Stimulated activated CD4-positive, alpha-beta T cell treated with anti-CD3 and anti-CD28 coated beads, Interleukin-2, amount 100 ng/mL, for 24 hours (primary cell): ENCODE measurements at places on chromosomes 6 and 20.

DNA sequence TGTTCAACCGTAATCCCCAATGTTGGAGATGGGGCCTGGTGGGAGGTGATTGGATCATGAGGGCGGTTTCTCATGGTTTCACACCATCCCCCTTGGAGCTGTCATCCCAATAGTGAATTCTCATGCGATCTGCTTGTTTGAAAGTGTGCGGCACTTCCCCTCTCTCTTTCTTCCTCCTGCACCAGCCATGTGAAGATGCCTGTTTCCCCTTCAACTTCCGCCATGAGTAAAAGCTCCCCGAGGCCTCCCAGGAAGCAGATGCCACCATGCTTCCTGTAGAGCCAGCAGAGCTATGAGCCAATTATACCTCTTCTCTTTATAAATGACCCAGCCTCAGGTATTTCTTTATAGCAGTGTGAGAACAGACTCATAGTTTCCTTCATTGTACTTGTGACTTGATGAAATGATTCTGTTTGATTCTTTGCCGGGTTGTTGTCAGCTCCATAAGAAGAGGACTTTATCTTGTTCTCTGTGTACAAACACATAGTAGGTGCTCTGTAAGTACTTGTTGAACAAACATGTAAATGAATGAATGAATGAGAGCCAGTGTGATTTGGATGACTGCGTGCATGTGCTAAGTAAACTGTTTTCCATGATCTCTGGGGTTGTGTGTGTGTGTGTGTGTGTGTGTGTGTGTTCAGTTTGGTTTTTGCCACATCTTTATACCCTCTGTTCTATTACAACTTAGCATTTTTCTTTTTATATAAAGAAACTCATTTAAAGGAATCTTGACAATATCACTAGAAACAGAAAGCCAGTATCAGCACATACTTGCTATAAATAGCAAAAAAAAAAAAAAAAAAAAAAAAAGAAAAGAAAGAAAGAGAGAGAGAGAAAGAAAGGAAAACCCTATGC lies 22.5 kb upstream of the PTGIS start:
- DNase-seq = no peak

DNA sequence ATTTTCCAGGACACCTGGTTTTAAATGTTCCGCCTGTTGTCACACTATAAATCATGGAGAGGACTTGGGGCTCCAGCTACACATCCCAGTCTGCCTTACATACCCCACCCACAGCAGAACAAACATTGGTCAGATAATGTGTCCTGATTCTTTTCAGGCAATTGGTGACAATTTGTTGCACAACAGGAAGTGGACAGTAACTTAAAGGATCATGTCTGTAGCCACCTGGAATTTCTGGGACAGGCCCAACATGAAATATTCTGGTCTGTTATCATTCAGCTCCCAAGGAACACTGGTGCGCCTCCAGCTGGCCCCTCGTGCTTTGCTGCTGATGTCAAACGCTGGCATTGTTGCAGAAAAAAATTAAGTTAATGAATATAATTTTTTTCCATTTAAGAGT lies 117.2 kb downstream of the SOBP start:
- DNase-seq = no peak

- peak; percentile 55 for DNase-seq
These were observed 585 bp downstream of the PIM1 start for GRCh38 chr6:37170273-37171200.

GRCh38 chr6:101395345-101395744 lies 1.8 kb downstream of the GRIK2 start:
- DNase-seq = no peak

DNA sequence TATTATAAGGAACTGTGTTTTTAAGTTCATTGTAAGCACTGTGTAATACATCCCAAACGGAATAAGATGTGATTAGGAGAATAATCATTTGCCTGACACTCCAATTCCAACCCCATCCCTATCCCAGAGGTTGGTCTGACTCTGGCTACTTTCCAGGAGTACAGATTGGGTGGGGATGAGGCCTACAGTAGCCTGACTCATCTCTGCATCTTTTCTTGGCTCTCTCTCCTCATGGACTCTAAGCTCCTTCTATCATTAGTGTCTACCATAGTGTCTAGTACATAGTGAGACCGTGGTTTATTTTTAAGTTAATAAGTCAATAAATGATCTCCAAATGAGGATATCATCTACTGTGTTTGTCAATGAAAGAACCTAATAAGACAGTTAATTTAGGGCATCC lies 92.2 kb upstream of the CNKSR3 start:
- no peak for DNase-seq

DNA sequence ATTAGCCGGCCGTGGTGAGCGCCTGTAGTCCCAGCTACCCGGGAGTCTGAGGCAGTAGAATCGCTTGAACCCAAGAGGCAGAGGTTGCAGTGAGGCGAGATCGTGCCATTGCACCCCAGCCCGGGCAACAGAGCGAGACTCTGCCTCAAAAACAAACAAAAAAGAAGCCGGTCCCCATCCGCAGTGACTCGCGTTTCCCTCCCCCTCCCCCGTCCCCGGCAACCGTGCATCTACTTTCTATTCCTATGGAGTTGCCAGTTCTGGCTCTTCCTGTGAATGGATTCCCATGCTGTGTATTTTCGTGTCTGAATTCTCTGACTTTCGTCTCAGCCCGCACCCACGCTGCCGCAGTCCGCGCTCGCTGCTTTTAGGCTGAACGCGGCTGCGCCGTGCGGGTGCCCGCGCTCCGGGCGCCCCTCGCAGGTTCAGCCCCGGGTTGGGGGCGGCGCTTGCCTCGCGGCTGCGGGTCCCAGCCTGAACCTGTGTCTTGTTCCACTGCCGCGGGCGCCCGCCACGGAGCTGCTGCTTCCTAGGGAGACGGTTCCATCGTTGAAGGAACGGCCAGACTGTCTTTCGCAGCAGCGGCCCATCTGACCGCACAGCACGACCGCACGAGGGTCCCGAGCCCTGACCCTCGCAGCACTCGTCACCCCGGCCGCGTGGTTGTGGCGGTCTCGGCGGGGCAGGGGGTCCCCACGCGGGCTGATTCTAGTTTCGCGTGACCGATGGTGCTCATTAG lies 1.1 kb upstream of the MRGBP start:
- peak; percentile 80 for DNase-seq

GRCh38 chr6:17013701-17014100 lies 88.1 kb upstream of the STMND1 start:
- DNase-seq = no peak

- no peak for DNase-seq
These were observed 33.6 kb downstream of the FAM209B start for GRCh38 chr20:56566621-56567020.

- no peak for DNase-seq
These were observed 45.9 kb upstream of the FRMD1 start for GRCh38 chr6:168124921-168125320.

DNA sequence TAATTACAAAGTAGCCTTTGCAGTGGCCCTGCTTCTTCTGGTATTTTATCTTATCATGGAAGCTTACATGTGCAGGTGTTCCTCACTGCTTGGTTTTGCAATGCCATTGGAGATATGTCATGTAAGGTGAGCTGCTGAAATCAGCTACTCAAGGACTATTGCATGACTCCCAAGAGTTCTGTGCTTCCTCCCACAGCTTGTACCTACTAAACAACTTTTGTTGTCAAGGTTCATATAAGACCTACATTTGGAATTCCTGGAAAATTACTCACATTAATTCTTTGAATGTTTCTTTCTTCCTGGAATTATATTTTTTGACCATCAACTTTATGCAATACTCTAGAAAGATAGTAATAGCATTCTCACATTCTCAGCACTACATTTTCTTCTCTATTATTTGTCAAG lies 427.5 kb upstream of the HSF2 start:
- no peak for DNase-seq

- DNase-seq = no peak
These were observed 1.8 kb upstream of the SIM1 start for GRCh38 chr6:100466410-100467128.

DNA sequence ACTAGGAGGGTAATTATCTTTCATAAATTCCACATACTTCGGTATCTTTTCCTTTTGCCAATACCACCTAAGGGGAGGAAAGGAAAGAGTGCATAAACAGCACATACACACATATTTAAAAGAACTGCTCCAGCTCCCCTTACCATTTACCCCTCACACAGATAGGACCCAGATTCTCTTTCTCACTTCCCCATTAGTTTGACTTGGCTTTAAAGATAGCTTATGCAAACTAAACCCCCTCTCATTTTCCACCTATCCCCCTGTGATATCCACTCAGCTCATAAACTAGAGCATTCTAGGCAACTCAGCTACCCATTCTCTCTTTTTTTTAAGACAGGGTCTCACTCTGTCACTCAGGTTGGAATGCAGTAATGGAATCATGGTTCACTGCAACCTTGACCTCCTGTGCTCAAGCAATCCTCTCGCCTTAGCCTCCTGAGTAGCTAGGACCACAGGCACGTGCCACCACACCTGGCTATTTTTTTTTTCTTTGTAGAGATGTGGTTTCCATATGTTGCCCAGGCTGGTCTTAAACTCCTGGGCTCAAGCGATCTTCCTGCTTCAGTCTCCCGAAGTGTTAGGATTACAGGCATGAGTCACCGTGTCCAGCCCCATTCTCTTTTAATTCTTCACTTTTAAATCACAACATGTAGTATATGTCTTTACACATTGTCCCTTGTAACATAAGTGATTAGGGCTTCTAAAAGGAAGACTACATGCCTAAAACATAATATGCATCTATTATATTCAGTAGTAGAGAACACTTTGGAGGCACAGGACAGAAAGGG lies 4.0 kb downstream of the FUCA2 start:
- no peak for DNase-seq

GRCh38 chr6:140641412-140641811 lies 1267.0 kb upstream of the CITED2 start:
- DNase-seq = no peak

DNA sequence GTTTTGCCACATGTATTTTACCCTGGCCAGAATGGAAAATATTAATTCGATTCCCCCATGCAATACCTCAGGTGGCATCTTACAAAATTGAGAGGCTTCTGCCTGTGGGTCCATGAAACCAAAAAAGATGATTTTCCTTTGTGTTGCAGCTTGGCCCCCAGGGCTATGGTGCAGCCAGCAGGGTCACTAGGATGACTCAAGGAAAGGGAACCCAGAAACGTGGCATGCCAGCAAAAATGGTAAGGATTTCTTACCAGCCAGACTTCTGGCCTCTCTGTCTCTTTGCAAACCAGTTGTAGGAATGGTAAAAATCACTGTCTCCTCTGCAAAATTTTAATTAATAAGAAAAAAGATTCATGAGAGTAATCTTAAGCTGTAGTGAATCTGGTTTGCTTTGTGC lies 11.6 kb upstream of the TAAR9 start:
- DNase-seq = no peak

DNA sequence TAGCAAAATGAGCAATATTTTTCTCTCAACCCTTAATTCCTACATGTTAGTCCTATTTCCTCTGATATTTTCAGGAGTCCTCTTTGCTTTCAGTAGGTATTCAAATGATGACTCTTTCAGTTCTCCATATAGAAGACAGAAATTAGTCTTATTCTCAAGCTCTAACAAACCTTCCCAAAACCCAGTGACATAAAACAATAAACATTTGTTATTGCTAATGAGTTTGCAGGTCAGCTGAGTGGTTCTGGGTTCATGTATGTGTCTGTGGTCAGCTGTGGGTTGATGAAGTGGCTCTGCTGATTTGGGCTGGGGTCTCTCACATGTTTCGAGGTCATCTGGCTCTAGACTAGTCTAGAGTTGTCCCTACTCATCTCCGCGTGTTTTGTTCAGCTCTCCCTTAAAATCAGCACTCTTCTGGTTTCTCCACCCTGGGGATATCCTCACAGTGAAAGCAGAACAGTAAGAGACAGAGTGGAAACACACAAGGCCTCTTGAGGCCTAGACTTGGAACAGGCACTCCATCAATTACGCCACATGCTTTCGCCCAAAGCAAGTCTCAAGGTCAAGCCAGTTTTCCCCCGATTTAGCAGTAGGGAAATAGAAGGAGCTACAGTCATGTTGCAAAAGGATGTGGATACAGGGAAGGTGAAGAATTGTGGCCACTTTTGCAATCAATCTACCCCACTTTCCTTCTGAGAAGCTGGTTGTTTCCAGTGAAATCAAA lies 273.0 kb downstream of the PLCB1 start:
- DNase-seq = no peak

GRCh38 chr20:6819599-6819998 lies 52.1 kb downstream of the BMP2 start:
- no peak for DNase-seq

GRCh38 chr6:134658596-134658995 lies 291.3 kb downstream of the ALDH8A1 start:
- DNase-seq = no peak

DNA sequence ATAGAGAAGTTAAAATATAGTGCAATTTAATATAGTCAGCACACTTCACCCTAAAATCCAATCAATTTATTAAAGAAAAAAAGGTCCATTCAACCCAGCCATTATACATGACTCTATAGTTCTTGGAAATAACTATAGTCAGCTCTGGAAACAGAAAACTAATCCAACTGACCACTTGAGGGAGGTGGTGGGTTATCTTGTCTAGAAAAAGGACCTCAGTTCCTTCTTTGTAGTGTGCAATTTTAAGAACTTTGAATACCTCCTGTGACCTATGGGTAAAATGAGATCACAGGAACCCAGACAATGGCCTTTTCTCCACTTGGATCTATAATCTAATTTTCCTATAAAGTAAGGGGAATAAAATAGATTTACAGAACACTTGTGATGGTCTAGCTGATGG lies 163.6 kb upstream of the CENPW start:
- no peak for DNase-seq

- DNase-seq = no peak
These were observed 41.7 kb upstream of the RGS17 start for GRCh38 chr6:153172815-153173214.
